ENCODE measurements at places on chromosomes 1 and 21. TPM values are rescaled to one million over a fixed set of nuclear protein-coding genes. Genes with fewer than 3 reads are reported as not detected.

Gene AZIN2
- polyA plus RNA-seq: 10.6 TPM

Gene RGS18
- 3.8 TPM for polyA plus RNA-seq

Gene TAS1R3
- polyA plus RNA-seq: 0.49 TPM

Gene OR2AK2
- polyA plus RNA-seq: not detected

Gene SERTAD4
- polyA plus RNA-seq: 5.0 TPM

Gene MGST3
- 168 TPM for polyA plus RNA-seq

Gene TSSK3
- polyA plus RNA-seq: 4.0 TPM

Gene NBPF26
- polyA plus RNA-seq: 7.4 TPM

Gene LIN28A
- polyA plus RNA-seq: 0.09 TPM

Gene SLC22A15
- polyA plus RNA-seq: 2.8 TPM

Gene TAF12
- polyA plus RNA-seq: 33.9 TPM

Gene ADAMTS4
- 1.8 TPM for polyA plus RNA-seq

Gene CALML6
- polyA plus RNA-seq: 0.93 TPM

Gene RAB7B
- 2.8 TPM for polyA plus RNA-seq

Gene PRR9
- not detected for polyA plus RNA-seq

Gene ERICH3
- polyA plus RNA-seq: 4.2 TPM

Gene LCE6A
- polyA plus RNA-seq: not detected

Gene MPL
- polyA plus RNA-seq: 0.86 TPM

Gene IGSF21
- 0.15 TPM for polyA plus RNA-seq

Gene SLC35F3
- 0.97 TPM for polyA plus RNA-seq

Gene FAM163A
- polyA plus RNA-seq: 0.22 TPM

Gene HCRTR1
- 0.09 TPM for polyA plus RNA-seq

Gene KRTAP20-1
- not detected for polyA plus RNA-seq

Gene SLC30A2
- 0.49 TPM for polyA plus RNA-seq

Gene CFHR4
- 0.09 TPM for polyA plus RNA-seq

Measured in right lung (tissue), 10 donors.